ENCODE measurements at places on chromosomes 2 and 18.

- no peak for DNase-seq
These were observed 11.8 kb upstream of the ROCK1 start for GRCh38 chr18:21123290-21123926.

GRCh38 chr2:170878066-170878465, 51.0 kb upstream of the GORASP2 start:
- DNase-seq, result no peak

DNA sequence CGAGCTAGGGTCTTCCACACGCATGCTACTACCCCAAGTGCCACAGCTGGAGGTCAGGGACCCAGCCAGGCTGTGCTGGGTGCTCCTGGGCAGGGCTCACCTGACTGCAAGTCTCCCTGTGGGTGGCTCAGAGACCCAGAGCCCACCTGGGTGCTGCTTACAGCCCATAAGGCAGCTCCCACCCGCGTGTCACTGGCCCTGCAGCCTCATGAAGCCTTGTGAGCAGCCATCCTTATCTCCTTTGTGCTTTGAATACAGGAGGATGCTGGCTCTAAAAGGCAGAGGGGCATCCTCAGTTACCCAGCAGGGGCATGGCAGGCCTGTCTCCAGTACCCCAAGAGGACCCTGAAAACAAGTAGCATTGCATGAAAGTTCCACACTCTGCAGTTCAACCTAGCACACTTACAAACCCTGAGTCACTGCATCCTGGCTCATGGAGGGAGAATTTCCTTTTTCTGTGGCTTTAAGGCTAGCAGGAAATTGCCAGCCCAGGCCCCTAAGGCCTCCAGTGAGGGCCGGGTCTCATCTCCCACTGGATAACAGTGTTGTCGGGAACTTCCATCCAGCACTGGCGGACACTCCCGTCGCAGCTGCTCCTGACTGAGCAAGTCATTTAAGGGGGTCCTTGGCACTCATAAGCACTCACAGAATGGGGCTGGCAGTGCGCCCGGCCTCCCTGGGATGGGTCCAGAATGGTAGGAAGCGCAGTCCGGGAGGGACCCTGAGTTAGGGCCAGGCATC, 137.1 kb downstream of the RPIA start:
- no peak for DNase-seq

- DNase-seq, result no peak
These were observed 9.0 kb downstream of the PRKAG3 start for GRCh38 chr2:218822622-218823021.

GRCh38 chr2:38698467-38699003, 32.6 kb downstream of the GALM start:
- no peak for DNase-seq
